ENCODE measurements at places on chromosomes 12 and 14.

DNA sequence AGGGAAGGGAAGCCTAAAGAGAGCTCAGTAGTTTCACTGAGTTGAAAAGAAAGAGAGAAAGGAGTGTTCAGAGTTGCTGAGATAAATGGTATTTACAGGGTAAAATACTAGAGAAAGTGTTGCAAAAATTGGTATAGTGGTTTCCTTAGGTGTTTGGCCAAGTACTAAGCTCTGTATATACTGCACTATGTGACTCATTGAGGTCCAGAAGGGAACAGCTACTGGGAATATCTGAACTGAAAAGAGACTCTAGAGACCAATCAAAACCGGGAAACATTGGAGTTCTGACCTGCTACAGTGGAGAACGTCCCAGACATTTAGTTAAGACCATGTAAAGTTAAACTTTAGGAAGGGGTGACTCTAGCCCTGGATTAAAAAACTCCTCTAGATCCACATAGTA lies 42.7 kb upstream of the ALX1 start:
- DNase-seq: no peak

DNA sequence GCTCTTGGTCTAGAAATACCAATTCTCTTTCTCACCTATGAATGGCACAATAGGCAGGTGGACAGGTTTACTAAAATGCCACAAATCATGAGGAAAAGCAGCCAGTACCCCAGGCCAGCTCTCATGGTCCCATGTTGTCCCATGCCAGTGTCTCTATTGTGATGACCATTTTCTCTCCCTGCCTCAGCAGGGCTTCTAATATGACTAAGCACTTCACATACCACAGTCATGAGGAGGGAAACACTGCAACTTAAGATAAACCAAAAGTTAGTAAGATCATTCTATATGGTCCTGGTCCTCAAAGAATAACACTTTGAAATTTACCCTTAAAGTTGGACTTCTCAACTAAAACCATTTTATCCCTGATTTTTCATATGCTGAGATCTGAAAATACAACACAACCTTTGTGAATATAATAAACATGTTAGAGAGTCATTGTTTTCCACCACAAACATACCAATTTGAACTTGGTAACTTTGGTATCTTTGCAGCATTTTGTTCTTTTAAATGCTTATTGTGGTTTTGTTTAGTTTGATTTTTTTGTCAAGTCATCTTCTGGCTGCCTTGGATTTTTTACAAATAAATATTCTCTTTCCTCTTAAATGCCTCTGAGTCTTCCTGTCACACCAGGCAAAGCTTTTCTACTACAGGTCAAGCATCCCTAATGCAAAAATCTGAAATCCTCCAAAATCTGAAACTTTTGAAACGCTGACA lies 3.6 kb downstream of the TTC5 start:
- DNase-seq: no peak

DNA sequence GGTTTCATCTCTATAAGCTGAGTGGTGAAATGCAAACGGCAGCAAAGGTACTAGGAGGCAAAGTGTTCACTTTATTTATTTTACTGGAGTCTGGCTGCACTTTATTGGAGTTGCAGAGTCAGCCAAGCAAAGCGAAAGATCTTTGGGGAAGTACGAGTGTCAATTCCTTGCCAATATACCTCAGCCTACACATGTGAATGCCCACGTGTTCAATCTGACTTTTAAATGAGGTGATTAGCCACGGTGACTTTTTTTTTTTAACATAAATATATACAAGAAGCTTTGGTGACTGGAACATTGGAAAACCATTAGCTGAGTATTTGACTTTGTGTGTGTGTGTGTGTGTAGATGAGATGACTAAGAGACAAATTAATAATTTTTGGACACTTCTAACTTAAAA lies 178.8 kb downstream of the NTS start:
- DNase-seq: no peak

DNA sequence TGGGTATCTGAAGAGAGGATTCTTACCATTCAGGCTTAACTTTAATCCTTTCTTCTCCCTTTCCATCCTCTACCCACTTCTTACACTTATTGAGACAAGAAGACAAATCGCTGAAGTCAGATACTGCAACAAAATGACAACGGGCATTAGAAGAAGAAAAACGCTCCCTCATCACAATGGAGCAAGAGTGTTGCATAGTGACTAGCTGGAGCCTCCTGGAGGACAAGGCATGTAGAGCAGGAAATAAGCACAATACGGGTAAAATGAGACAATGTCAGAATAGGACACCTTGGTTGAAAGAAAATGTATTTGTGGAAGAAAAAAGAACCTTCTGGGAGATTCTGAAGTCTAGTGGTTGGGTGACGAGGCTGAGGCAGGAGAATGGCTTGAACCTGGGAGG lies 501.0 kb downstream of the RERGL start:
- DNase-seq: no peak

GRCh38 chr12:67377021-67377420 lies 107.9 kb downstream of the CAND1 start:
- DNase-seq: no peak

DNA sequence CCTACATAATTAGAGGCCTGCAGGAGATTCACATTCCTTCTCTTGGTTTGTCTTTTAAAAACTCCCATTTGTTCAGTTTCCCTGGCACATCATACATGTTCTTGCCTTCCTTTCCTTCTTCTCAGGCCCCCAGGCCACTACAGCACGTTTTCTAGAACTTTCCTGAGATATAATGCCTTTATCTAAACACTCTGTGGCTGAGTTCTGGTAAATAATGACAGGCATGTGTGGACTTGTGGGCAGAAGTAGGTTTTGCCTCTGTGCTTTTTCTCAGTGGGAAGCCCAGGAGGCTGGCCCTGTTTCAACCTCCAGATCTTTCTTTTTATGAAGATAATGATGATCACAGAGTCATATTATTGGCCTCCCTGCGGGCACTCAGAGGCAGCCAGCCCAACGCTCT lies 117.2 kb downstream of the TMX1 start:
- DNase-seq: no peak

GRCh38 chr12:57272337-57273151 lies 21.6 kb upstream of the STAC3 start:
- no peak for DNase-seq

DNA sequence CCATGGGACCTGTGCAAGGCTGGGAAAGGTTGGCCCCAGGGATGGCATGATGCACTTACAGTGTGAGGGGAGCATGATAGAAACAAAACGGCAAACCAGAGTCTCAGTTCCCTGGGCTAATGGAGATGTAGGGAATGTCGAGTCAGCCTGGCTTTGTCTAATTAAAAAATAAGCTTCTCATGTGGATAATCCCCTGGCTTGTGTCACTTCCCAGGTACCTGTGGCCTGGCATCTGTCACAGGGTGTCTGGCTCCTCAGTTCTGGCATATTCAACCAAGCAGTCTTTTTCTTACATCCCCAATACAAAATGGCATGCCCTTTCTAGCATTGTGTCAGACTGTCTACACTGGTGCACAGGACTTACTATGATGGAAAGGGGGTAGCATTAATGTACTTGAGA lies 261.4 kb downstream of the GRIN2B start:
- no peak for DNase-seq

DNA sequence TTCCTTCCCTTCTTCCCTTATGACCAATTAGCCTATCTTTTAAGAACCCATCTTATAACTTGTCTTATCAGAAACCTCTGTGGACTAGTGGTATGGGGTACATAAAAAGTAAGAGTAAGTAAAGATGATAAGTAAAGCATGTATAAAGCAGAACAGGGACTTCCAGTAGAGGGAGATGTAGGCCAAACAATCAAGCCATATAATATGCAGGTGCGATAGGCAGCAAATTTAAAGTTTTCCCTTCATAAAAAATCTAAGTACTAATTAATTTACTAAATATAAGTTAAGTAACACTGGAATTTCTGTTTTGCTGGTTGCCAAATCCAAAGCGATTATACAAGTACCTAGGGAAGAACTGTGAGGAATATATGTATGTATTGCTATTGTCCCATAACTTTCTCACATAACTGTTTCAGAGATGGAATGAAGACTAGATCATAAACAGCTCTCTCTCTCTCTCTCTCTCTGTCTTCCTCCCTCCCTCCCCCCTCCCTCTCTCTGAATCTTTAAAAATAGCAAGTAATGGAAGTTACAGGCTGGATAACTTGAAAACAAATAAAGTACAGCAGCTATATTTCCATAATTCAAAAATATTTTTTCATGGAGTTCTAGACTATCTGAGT lies 25.7 kb downstream of the METTL25 start:
- DNase-seq: no peak

DNA sequence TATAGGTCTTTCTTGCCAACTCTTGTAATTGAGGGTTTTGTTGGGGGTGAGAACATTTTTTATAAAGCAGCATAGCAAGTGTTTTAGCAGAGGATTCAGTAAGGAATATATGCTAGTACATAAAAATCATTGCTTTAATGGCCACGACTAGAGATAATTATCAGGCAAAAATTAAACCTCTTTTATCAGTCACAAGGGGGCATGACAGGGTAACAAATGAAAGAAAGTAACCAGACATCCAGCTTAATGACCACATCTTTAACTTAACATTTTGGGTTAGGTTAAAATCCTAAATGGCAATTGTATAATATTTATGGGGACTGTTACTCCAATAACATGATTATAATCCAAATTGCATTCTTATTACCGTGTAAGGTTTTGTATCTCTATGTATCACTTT lies 119.6 kb downstream of the LRRIQ1 start:
- no peak for DNase-seq

GRCh38 chr12:111260732-111261131 lies 108.2 kb downstream of the PHETA1 start:
- no peak for DNase-seq

GRCh38 chr12:90682398-90682797 lies 272.6 kb downstream of the CCER1 start:
- DNase-seq: no peak
